ENCODE measurements at places on chromosomes 1 and 21.

DNA sequence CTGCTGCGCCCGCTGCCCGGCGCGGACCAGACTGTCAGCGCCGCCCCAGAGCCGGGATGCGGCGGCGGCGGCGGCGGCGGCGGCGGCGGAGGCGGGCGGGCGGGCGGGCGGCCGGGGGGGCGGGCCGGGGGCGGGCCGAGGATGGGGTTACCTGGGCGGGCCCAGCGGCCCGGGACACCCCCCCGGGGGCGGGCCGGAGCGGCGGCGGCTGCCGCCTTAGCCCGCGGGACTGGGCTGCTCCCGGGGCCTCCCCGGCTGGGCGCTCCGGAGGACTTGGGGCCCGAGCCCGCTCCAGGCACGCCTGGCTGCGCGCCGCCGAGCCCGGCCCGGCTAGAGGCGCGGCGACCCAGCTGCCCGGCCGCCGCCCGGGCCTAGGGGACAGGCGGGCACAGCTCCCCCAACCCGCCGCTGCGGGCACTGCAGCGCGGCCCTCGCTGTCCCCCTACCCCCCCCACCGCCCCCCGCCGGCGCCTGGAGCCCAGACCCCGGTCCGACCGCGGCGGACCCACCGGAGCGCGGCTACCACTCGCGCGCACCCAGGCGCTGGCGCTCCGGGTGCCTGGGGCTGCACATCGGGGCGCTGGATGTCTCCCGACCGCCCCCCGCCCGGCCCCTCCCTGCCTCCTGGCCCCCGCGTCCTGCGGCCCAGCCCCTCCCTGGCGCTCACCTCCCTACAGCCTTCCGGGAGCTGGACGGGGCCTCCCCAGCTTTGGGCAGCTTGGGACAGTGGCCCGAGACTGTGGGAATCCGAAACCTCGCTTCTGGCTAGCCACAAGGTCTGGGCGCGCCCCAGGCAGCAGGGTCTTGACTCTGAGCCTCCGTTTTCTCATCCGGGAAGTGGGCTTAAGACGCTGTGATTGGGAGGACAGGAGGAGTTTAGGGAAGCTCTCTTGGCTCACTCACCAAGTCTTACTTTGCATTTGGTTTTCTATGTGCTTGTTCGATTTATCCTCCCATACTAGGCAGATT lies at the start of gene WNT4:
Gene WNT4 (minus strand): TSS at position 33 of the 969 bp plus-strand sequence. CDS start 175 bp downstream, outside the sequence.
- peak; percentile 25 for DNase-seq

GRCh38 chr1:69585666-69586065 lies 17.9 kb downstream of the LRRC7 start:
- DNase-seq: no peak

DNA sequence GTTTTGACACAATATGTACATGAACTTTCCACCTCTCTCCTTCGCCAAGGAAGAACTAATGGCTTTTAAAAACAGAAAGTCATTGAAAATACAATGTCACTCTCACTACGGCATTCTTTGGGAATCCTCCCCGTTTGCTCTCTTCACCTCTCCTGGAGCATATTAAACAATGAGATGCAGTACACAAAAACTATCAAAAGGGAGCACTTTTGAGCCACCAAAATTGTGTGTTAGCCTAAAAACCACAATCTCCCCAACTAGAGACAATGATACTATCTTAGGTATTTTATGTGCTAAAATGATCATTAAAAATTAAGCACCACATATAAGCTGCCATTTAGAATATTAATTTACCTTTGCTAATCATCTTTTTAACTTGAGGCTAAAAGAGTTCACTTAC lies 425.5 kb downstream of the KCTD3 start:
- DNase-seq: peak; percentile 7

- DNase-seq: no peak
These were observed 1.6 kb upstream of the S100A6 start for GRCh38 chr1:153537376-153537730.

- DNase-seq: no peak
These were observed 39.8 kb downstream of the CNN3 start for GRCh38 chr1:94887106-94887505.

DNA sequence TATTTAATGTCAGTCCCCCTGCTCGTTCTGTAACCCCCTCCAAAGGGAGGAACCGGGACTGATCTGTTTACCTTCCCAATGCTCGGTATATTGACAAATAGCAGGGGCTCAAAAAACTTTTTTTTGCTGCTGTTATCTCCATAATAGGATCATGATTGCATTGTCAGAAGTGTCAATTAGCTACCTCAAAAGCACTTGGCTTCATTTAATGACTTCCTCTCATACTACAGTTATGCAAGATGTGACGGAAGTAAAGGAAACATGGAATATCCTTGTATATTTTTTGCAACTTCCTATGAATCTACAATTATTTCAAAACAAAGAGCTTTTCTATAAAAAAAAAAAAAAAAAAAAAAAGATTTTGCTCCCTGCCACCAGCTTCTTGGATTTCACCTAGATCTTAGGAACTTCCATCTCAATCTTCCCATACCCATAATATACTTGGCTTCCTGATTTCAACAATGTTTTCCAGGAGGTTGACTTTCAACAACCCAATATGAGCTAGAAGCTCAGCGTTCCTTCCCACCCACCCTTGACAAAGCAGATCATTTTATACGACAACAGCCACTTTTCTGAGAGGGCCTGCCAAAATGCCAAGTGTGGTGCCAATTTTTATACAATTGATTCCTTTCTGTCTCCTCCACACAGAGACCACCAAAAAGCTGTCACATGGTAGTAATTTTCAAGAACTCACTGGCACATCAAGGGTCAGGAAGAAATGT lies 71.7 kb downstream of the SETD4 start:
- DNase-seq: no peak

DNA sequence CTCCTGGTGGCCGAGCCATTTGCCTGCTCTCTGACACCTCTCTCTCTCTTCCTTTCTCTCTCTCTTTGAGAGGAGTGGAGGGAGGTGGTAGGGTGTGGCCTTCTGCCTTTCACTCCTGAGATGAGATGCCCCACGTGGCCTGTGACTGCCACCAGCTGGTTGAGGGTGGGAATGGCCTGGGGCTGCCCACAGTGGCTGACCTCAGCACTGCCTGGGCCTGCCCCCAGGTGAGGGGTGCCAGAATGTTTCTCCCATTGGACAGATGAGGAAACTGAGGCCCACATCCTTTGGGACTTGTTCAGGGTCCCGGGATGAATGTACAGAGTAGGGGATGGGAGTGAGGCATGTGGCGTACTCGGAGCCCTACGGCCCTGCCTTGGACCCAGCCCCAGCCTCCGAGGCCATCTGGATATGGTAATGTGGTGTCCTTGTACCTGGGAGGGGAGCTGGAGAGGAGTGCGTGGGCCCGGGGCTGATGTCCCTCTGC lies 12.7 kb upstream of the C1orf167 start:
- peak; percentile 41 for DNase-seq

DNA sequence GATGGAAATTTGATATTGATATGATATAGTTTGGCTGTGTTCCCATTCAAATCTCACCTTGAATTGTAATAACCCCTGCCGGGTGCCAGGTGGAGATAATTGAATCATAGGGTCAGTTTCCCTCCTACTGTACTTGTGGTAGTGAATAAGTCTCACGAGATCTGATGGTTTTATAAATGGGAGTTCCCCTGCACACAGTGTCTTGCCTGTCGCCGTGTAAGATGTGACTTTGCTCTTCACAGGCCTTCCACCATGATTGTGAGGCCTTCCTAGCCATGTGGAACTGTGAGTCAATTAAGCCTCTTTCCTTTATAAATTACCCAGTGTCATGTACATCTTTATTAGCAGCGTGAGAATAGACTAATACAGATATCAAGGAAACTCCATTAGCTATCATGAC lies 74.6 kb downstream of the MAP3K7CL start:
- DNase-seq: no peak

DNA sequence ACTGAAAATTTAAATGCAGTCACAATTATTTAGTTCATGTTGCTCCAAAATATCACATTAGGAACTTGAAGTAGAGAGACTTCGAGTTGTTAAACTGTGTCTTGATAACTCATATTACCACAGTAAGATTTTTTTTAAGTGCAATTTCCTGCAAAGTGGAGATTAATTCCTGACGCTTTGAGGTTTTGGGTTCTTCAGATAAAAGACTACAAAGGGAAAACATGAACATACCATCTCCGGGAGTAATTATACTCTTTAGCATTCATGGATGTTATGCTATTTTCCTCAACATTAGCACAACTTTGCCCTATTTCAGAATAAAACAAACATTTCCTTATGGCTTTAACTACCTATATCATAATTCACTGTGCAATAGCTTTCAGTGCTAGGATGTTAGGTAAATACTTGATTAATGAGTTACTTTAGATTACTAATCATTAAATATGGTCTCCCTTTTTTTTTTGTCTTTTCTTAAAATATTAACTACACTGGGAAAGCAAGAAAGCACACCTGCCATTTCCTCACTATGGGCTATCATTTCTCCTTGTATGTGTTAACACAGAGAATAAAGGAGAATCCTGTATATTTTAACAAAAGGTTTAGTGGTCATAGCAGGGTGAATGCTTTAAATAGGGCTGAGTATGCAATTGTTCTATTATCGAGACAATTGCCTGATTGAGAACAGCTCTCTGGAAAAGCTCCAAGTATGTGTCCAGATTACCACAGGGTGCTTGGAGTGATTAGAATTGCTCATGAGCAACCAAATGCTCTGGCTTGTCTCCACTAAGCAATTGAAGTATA lies 252.5 kb upstream of the C1orf105 start:
- no peak for DNase-seq

DNA sequence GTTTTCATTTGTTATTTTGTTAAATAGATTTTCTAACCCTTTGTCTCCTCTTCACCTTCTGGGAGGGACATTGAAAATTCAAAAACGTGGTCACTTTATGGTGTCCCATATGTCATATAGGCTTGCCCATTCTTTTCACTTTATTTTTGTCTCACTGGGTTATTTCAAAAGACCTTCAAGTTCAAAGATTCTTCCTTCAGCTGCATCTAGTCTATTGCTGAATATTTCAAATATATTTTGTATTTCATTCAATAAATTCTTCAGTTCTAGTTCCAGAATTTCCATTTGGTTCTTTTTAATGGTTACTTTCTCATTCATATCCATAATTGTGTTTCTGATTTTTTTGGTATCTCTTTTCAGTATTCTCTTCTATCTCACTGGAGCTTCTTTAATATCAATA lies 11.6 kb upstream of the KCTD3 start:
- no peak for DNase-seq

DNA sequence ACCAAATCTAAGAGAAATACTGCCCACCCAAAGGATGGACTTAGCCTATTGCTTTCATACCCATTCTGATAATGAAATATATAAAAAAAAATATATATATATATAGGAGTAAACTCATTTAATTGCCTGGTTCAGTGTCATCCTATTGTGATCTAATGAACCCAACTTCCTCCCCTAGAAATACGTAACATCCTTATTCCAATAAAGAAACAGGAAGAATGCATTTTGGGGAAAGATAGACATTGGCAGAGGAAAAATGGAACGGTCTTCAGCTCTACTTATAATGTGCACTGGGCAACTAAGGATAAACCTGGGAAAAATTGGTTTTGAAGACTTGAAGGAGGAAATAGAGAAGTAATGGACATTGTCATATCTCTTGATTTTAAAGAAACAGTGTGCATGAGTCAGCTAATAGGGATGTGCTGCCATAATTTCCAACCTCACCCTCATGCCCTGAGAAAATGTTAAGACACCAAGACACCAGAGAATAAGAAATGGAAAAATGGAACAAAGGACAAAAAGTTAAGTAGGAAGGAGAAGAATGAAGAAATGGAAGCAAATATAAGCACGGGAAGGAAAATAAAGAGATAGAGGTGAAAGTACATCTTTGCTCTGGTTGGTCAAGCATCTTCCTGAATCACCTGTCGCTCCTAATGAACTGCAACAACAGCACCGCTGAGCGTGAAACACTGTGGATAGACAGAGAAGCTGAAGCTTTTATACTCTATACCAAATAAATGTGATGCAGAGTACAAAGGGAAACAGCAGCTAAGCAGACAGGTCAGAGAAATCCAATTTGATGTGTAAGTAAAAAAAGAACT lies 5.4 kb downstream of the UBR4 start:
- no peak for DNase-seq

DNA sequence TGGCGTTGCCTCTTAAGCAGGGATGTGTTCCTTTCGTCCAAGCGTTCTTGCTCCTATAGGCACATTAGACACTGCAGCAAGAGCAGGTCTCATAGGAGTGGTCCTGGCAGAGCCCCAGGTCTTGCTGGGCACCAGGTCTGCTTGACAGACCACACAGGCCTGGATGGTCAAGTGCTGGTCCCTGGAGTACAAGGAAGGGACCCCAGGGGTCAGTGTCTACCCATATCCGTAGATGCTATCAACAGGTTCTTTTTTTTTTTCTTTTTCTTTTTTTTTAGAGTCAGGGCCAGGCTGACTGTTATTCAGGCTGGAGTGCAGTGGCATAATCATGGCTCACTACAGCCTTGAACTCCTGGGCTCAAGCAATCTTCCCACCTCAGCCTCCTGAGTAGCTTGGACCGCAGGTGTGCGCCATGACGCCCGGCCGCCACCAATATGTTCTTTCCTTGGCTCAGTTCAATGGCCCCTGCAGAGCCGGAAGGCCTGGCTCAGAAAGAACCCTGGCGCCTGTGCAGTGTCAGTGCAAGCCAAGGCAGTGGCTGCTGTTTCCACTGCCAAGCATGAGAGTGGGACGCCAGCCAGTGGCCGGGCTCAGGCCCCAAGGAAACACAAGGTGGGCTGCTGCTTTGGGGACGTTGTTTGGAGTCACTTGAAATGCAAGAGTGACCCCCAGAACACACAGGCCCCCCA lies 10.0 kb upstream of the TNFRSF8 start:
- no peak for DNase-seq

DNA sequence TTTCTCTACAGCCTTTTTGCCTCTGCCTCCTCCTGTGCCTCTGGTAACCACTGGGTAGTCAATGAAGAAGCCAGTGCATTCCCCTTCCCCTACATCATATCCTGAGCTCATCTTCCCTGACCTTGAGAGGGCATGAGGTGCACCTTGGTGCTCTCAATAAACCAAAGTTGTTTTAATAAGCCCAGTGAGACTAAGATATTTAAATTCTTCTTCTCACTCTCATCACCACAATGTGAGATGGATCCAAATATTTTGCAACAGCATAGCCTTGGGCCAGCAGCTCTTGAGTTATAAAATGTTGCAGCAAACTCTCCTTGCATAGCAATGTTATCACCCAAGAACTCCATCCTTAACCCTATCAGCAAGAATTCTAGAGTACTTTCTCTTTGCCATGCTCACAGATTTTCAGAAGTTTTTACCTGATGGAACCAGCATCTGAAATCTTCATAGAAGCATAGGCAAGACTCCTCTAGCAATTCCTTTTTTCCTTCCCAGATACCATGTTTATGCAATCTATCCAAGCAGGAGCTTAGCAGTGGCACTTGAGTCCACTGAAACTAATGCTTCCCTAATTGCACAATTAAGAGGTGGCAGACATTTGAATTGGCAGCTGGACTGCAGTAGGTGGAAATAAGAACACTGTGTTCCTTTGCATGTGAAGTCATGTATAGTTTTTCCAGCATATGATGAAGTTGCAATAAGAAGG lies 36.8 kb downstream of the CDC7 start:
- no peak for DNase-seq

GRCh38 chr1:82048596-82048995 lies 247.9 kb downstream of the ADGRL2 start:
- DNase-seq: no peak

GRCh38 chr1:56363007-56363770 lies 216.2 kb downstream of the PLPP3 start:
- no peak for DNase-seq

GRCh38 chr1:86138746-86139145 lies 17.8 kb downstream of the COL24A1 start:
- no peak for DNase-seq

GRCh38 chr1:93909146-93910050 lies at the start of gene GCLM:
Gene GCLM, minus strand, starts transcription at chr1:93909430. Its CDS starts 267 bp downstream, at chr1:93909163.
- DNase-seq: peak; percentile 84

GRCh38 chr1:1614204-1614953 lies 921 bp upstream of the MIB2 start:
- DNase-seq: no peak

- no peak for DNase-seq
These were observed 89.3 kb upstream of the EDEM3 start for GRCh38 chr1:184843732-184844495.

Data from SHP77 (cell line).